ENCODE measurements at places on chromosomes 4 and X. TPM values are rescaled to one million over a fixed set of nuclear protein-coding genes. Genes with fewer than 3 reads are reported as not detected.

The DUSP21 gene
- not detected for total RNA-seq

The C4orf50 gene
- 0.49 TPM for total RNA-seq

The BTK gene
- total RNA-seq: 4.4 TPM

The CENPVL3 gene
- total RNA-seq: not detected

The PDLIM5 gene
- total RNA-seq: 137 TPM

The SLC10A4 gene
- 6.6 TPM for total RNA-seq

The FAM47E gene
- 0.49 TPM for total RNA-seq

The UGT2A1 gene
- not detected for total RNA-seq

- no peak for DNase-seq
- no peaks in the 10 kb centered on the region for H3K36me3 ChIP-seq
- H3K4me1 ChIP-seq: no peaks in the 10 kb centered on the region
- no peak overlapping the region for H3K4me3 ChIP-seq
These were observed 3.5 kb downstream of the ADH6 start for GRCh38 chr4:99215521-99215920.

DNA sequence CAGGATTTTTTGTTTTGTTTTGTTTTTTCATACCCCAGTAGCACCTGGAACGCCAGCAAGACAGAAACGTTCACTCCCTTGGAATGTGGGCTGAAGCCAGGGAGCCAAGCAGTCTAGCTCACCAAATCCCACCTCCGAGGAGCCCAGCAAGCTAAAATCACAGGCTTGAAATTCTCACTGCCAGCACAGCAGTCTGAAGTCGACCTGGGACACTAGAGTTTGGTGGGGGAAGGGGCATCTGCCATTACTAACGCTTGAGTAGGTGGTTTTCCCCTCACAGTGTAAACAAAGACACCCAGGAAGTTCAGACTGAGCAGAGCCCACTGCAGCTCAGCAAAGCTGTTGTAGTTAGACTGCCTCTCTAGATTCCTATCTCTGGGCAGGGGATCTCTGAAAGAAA is 99.6 kb upstream of the FGF16 start:
- DNase-seq: no peak
- no peaks in the 10 kb centered on the region for H3K36me3 ChIP-seq
- H3K27me3 ChIP-seq: no peaks in the 10 kb centered on the region
- no peaks in the 10 kb centered on the region for H3K4me1 ChIP-seq
- H3K27ac ChIP-seq: no peak overlapping the region

DNA sequence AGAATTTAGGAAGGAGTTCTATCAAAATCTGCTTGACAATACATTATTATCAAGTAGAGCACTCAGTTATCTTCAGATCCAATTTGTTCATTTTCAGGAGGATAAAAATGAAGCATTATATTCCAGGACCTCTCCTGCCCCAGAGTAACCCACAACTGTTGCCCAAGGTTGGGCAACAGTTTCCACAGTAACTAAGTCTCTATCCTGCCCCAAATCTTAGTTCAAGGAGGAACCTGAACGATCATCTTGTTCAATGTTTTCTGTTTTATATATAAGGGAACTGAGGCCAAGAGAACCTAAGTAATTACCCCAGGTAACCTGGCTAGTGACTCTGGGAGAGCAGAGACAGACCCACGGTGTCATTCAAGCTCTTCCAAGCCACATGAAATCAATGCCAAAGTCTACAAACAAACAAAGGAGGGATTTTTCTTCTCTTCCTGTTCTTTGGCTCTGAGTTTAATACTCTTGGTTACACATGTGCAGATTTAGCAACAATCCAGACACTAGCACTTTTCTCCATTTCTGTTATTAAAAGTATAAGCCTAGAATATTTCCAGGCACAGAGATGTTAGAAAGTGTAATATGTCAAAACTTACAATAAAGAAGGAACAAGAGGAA is 105.6 kb downstream of the C4orf51 start:
- no peaks in the 10 kb centered on the region for H3K27me3 ChIP-seq
- H3K4me3 ChIP-seq: no peak overlapping the region
- H3K36me3 ChIP-seq: no peaks in the 10 kb centered on the region
- no peak for DNase-seq
- no peaks in the 10 kb centered on the region for H3K4me1 ChIP-seq

DNA sequence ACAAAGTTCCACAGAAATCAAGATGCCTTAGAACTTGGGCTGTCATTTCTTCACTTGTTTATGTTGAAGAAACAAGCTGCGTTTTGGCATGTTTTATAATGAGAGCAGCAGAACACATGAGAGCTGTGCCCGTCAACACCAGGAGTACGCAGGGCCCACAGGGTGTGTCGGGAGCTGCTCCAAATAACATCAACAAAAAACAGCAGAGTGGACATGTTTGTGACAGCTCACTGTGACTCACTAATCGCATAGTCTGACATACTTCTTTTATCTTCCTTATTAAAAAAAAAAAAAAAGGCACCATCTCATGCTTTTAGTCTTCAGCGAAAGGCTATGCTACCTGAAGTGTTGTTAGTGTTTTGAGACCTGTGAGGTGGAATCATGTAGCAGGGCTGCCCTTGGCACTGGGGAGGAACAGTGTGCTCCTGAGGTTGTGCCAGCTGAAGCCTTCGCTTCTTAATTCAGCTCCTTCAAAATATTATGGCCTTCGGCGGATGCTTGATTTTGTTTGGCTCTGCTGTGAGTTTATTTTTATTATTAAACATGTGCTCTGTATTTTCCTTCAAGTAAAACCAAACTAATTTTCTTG is 32.8 kb downstream of the FHDC1 start:
- H3K4me3 ChIP-seq: no peak overlapping the region
- H3K36me3 ChIP-seq: no peaks in the 10 kb centered on the region
- H3K4me1 ChIP-seq: peaks cover 23% of the 10 kb centered on the region

DNA sequence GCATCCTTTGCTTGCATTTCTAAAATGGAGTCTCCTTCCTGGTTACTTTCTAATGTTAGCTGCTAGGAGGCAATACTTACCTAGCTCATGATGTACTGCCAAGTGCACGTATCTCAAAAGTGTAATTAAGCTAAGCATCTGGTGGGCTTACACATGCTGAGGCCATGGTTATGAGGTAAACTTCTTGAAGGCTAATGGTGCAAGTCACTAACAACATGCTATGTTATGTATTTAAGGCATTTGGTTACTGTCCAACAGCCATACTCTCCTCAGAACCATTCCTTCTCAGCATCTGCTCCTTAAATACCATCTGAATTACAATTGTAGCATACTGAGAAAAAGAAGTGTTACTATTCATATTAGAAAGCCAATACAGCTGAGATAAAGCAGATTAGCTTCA is 318.6 kb upstream of the BMP3 start:
- H3K4me1 ChIP-seq: no peaks in the 10 kb centered on the region
- H3K36me3 ChIP-seq: no peaks in the 10 kb centered on the region

DNA sequence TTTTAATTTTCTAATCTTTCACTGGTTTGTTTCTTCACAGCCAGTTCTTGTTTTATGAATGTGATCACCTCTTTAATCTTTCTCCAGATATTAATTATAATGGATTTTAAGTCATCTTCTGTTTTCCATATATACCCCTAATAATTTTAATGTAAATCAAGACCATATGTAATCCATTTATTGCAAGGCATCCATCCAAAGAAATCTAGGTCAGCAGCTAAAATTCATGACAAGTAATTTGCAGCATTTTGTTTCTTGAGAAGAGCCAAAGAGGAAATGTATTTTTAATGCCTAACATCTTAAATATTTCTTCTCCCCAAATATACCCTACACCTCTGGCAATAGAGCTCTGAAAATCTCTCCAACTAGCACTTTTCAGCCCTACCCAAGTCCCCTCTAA is 81.1 kb downstream of the SUPT20HL2 start:
- no peaks in the 10 kb centered on the region for H3K4me1 ChIP-seq
- H3K4me3 ChIP-seq: no peak overlapping the region
- DNase-seq: no peak
- H3K27ac ChIP-seq: no peak overlapping the region

DNA sequence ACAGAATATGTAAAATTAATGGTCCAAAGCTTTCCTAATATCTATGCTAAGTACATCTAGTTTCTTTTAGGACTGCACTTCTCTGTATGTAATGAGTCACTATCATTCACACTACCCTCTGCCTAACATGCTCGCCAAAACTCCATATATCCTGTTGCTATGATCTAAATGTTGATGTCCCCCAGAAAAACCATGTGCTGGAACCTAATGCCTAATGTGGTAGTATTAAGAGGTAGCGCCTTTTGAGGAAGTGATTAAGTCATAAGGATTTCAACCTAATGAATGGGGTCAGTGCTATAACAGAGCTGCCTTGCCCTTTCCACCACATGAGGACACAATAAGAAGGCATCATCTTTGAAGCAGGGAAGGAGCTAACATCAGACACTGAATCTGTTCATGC is 34.9 kb upstream of the NFKB1 start:
- no peaks in the 10 kb centered on the region for H3K36me3 ChIP-seq
- no peak overlapping the region for H3K4me3 ChIP-seq
- no peak for DNase-seq

GRCh38 chrX:11193035-11193469 is 81.9 kb downstream of the HCCS start:
- no peaks in the 10 kb centered on the region for H3K36me3 ChIP-seq
- no peaks in the 10 kb centered on the region for H3K4me1 ChIP-seq
- no peak overlapping the region for H3K27ac ChIP-seq
- no peak overlapping the region for H3K4me3 ChIP-seq
- no peaks in the 10 kb centered on the region for H3K27me3 ChIP-seq
- DNase-seq: no peak

- H3K27ac ChIP-seq: no peak overlapping the region
- DNase-seq: no peak
- H3K27me3 ChIP-seq: no peaks in the 10 kb centered on the region
- no peak overlapping the region for H3K4me3 ChIP-seq
- H3K36me3 ChIP-seq: no peaks in the 10 kb centered on the region
- H3K4me1 ChIP-seq: no peaks in the 10 kb centered on the region
These were observed 523.2 kb upstream of the IGFBP7 start for GRCh38 chr4:57633212-57633859.

- H3K27ac ChIP-seq: no peak overlapping the region
- no peaks in the 10 kb centered on the region for H3K4me1 ChIP-seq
- no peaks in the 10 kb centered on the region for H3K36me3 ChIP-seq
- no peak for DNase-seq
- H3K4me3 ChIP-seq: no peak overlapping the region
These were observed 241.1 kb downstream of the FBXW7 start for GRCh38 chr4:152294765-152295164.

DNA sequence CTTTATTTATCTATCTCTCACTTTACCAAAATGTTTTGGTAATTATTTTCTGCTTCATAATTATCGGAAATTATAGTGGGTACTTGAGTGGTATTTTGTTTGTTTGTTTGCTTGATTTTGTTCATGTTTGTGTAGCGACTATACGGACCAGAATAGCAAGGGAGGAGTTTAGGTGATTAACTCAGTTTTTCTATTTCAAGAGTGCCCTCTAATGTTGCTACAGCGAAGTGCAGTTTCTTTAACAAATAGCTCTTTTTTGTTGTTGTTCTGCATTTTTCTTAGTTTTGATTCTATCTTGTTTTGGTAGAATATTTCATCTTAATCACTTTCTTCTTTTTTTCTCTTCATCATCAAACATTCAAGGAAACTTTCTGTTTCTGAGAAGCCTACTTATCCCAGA is 40.8 kb upstream of the QRFPR start:
- DNase-seq: no peak
- H3K27me3 ChIP-seq: no peaks in the 10 kb centered on the region
- H3K4me1 ChIP-seq: no peaks in the 10 kb centered on the region
- H3K4me3 ChIP-seq: no peak overlapping the region
- no peaks in the 10 kb centered on the region for H3K36me3 ChIP-seq

GRCh38 chr4:175215657-175216056 is 297.5 kb downstream of the ADAM29 start:
- H3K4me1 ChIP-seq: no peaks in the 10 kb centered on the region
- no peaks in the 10 kb centered on the region for H3K36me3 ChIP-seq

DNA sequence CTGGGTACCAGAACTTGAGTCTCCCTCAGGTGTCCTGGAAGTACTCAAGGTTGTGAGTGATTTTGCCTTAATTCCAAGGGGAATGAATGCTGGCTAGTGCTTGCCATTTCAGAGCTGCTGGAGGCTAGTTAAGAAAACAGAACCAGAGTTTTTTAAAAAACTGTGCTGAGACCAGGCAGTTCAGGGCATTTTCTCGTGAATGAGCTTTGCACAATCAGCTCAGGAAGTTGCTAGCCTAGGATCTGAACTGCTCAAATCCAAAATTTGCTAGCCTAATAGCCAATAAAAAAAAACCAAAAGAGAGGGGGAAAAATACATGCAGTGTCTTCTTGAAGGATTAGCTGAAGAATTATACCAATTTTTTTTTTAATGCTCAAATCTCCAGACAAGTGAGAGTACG is 292.7 kb downstream of the FBXW7 start:
- no peak overlapping the region for H3K27ac ChIP-seq
- no peaks in the 10 kb centered on the region for H3K36me3 ChIP-seq
- no peaks in the 10 kb centered on the region for H3K27me3 ChIP-seq
- DNase-seq: no peak

DNA sequence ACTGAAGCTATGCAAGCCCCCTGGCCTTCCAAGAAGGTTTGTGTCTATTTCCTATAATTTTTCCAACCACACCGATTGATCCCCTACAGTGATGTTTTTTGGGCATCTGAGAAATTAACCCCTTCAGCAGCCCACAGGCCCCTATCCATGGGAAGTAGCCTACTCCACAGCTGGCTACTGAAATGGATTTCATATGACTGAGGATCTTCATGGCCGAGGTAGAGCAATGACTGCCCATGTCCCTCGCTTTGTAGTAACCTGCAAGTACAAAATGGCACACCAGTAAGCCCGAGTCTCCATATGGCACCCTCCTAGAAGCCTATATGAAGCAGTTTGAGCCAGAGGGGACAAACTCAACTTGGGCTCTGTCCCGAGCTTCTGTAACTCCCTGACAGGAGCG is 36.8 kb downstream of the MAP9 start:
- H3K27me3 ChIP-seq: no peaks in the 10 kb centered on the region
- no peaks in the 10 kb centered on the region for H3K4me1 ChIP-seq
- no peaks in the 10 kb centered on the region for H3K36me3 ChIP-seq
- no peak overlapping the region for H3K27ac ChIP-seq

GRCh38 chrX:125101971-125102755 is 217.5 kb upstream of the TEX13C start:
- no peak overlapping the region for H3K4me3 ChIP-seq
- H3K27me3 ChIP-seq: no peaks in the 10 kb centered on the region
- no peaks in the 10 kb centered on the region for H3K4me1 ChIP-seq
- H3K27ac ChIP-seq: no peak overlapping the region
- H3K36me3 ChIP-seq: no peaks in the 10 kb centered on the region

- peak; percentile 18 for DNase-seq
- no peak overlapping the region for H3K4me3 ChIP-seq
- no peak overlapping the region for H3K27ac ChIP-seq
- no peaks in the 10 kb centered on the region for H3K27me3 ChIP-seq
- H3K4me1 ChIP-seq: no peaks in the 10 kb centered on the region
- no peaks in the 10 kb centered on the region for H3K36me3 ChIP-seq
These were observed 147.2 kb upstream of the MBNL3 start for GRCh38 chrX:132636080-132636479.

- no peak overlapping the region for H3K4me3 ChIP-seq
- no peak for DNase-seq
- no peaks in the 10 kb centered on the region for H3K4me1 ChIP-seq
- no peaks in the 10 kb centered on the region for H3K27me3 ChIP-seq
- no peaks in the 10 kb centered on the region for H3K36me3 ChIP-seq
- no peak overlapping the region for H3K27ac ChIP-seq
These were observed 924.3 kb upstream of the DIAPH2 start for GRCh38 chrX:95760356-95760755.
